CD4-positive, alpha-beta memory T cell (primary cell): ENCODE measurements at places on chromosomes 4 and X. TPM values are rescaled to one million over a fixed set of nuclear protein-coding genes. Genes with fewer than 3 reads are reported as not detected.

- H3K27ac ChIP-seq = no peak overlapping the region
- no peaks in the 10 kb centered on the region for H3K27me3 ChIP-seq
- H3K4me1 ChIP-seq = no peaks in the 10 kb centered on the region
- no peak overlapping the region for H3K4me3 ChIP-seq
Measured at GRCh38 chr4:19171832-19172231, 1079.9 kb upstream of the SLIT2 start.

- H3K4me3 ChIP-seq = no peak overlapping the region
- H3K36me3 ChIP-seq = no peaks in the 10 kb centered on the region
- no peaks in the 10 kb centered on the region for H3K27me3 ChIP-seq
- H3K4me1 ChIP-seq = no peaks in the 10 kb centered on the region
Measured at GRCh38 chr4:144799486-144799885, 153.5 kb downstream of the HHIP start.

Gene GPM6B
- not detected for total RNA-seq

DNA sequence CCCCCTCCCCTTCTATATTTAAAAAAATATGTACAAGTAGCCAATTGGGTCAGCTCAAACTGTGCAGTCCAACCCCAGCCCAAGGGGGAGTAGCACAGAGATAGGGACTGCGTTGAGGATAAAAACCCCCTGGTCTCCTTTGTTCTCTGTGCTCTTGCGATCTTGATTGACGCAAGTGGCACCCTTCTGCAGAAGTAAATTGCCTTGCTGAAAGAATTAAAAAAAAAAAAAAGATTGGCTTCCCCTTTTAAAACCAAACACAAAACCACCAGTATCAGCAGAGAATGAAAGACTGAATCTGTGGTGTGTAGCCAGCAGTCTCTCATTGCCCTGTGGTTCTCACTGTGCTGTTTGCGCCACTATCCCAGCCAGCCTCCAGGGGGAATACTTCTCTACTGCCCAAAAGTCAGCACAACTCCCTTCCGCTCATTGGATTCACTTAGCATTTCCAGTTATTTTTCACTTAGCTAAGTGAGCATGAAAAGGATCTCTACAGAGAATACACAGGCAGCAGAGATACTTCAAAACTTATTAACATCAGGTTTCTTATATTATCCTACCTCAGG, 29.7 kb downstream of the MANBA start:
- no peak overlapping the region for H3K27ac ChIP-seq
- H3K27me3 ChIP-seq = no peaks in the 10 kb centered on the region
- no peak overlapping the region for H3K4me3 ChIP-seq
- H3K36me3 ChIP-seq = no peaks in the 10 kb centered on the region
- H3K4me1 ChIP-seq = peaks cover 5% of the 10 kb centered on the region

DNA sequence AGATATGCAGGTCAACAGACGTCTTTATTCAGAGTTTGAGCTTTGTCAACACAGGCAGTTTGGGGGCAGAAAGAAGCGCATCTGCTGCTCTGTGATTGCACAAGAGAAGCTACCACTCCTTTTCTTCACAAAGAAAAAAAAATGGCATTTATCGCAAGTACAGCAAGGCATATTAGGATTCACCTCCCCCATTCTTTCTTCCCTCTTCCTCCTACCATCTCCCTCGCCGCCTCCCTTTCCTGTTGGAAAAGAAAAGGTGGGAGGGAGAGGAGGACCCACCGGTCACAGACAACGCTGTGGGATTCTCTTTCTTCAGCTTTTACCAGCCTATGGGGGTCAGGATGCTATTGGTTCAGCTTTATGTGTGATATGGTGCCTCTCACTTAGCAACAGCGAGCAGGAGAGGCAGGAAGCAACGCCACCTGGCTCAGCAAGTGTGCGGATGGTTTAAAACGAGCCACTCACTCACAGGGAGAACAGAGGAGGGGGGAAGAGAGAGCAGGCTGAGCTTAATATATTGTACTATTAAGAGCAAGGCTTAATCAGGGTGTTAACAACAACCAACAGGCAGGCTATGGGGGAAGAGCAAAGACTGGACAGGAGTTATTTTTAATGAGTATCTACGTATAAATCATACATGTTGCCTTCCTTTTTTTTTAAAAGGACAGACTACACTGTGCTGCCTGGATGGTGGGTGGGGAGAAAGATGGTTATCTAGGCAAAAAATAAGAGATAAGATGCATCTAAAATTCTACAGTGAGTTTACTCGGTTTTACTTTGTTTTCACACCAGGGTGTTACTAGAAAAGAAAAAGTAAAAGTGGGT, 104.7 kb downstream of the MAML3 start:
- H3K4me1 ChIP-seq = peaks cover 19% of the 10 kb centered on the region
- peak overlapping the region; percentile 17 for H3K4me3 ChIP-seq
- DNase-seq = peak; percentile 42
- no peaks in the 10 kb centered on the region for H3K27me3 ChIP-seq

GRCh38 chr4:35559559-35560365, 684.6 kb downstream of the ARAP2 start:
- no peaks in the 10 kb centered on the region for H3K27me3 ChIP-seq
- no peak for DNase-seq
- H3K4me3 ChIP-seq = no peak overlapping the region
- H3K36me3 ChIP-seq = no peaks in the 10 kb centered on the region
- no peaks in the 10 kb centered on the region for H3K4me1 ChIP-seq
- no peak overlapping the region for H3K27ac ChIP-seq

GRCh38 chrX:79623098-79623762, 256.1 kb upstream of the ITM2A start:
- H3K27me3 ChIP-seq = no peaks in the 10 kb centered on the region
- DNase-seq = no peak
- H3K36me3 ChIP-seq = no peaks in the 10 kb centered on the region
- H3K4me1 ChIP-seq = no peaks in the 10 kb centered on the region
- no peak overlapping the region for H3K27ac ChIP-seq
- no peak overlapping the region for H3K4me3 ChIP-seq

DNA sequence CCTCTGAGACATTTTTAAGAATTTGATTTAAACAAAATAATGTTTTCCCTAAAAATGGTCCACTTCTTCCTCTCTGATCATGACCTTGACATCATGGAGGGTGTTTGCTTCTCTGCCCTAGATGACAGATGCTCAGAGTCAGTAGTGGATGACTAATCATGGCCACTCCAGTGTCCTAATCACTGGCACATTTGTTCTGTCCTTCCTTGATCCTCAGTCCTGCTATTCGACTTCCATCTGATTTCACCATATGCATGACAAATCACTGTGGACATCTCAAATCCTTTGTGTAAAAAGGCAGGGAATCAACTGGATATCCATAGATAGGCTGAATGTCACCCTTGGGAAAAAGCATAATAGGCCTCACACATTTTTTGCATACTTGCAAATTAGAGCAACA, 9.0 kb downstream of the CRMP1 start:
- no peak for DNase-seq
- no peaks in the 10 kb centered on the region for H3K4me1 ChIP-seq
- no peak overlapping the region for H3K4me3 ChIP-seq
- peaks cover 8% of the 10 kb centered on the region for H3K27me3 ChIP-seq
- H3K27ac ChIP-seq = no peak overlapping the region

DNA sequence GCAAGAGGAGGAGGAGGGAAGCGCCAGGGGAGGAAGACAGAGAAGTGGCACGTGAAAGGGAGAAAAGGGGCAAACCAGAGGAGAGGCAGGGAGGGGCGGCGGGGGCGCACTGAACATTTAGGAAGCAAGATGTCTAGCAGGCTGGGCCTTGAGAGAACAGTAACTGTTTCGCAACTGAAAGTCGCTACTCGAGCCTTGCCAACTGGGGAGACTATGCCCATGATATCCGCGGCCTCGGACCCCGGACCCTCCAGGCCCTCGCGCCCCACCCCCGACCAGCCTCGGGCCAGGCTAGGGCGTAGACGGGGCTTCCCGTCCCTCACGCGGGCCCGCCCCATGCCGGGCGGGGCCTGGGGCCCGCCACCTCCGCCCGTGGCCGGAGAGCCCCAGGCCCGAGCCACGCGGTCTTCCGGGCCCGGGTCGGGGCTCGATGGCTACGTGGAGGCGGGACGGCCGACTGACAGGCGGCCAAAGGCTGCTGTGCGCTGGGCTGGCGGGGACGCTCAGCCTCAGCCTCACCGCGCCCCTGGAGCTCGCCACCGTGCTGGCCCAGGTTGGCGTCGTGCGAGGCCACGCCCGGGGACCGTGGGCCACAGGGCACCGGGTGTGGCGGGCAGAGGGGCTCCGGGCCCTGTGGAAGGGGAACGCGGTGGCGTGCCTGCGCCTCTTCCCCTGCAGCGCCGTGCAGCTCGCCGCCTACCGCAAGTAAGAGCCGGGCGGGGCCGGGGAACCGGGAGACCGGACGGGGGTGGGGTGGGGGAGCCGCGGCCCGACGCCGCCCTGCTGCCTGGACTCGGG, at the start of gene SLC25A43:
Gene SLC25A43 (plus strand): TSS at position 363 of the 798 bp plus-strand sequence. CDS start 68 bp downstream, at position 431.
- no peaks in the 10 kb centered on the region for H3K36me3 ChIP-seq
- peak within 1 kb of the TSS; percentile 47 for H3K27ac ChIP-seq
- peaks cover 9% of the 10 kb centered on the region for H3K4me1 ChIP-seq

DNA sequence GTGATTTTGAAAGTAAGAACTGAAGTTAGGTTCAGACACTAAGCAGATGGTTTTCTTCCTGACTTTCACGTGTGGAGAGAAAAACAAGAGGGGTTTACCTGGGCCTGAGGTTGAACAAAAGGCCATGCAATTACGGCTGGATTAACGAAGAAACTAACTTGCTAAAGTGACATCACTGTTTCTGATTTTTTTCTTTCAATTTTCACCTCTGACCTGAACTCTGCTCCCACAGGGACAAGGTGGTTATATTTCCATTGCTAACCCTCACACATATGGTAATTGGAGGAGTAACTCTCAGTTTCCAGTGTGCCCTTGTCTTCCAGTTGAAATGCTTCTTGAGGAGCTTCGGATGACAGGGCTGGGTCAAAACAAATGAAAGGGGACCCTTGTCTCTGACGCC, 38.0 kb downstream of the MSN start:
- DNase-seq = no peak
- H3K4me3 ChIP-seq = no peak overlapping the region
- H3K36me3 ChIP-seq = no peaks in the 10 kb centered on the region
- no peaks in the 10 kb centered on the region for H3K27me3 ChIP-seq

GRCh38 chrX:10157032-10157341, 212 bp downstream of the CLCN4 start:
- H3K4me1 ChIP-seq = no peaks in the 10 kb centered on the region
- H3K4me3 ChIP-seq = no peak overlapping the region
- H3K27me3 ChIP-seq = no peaks in the 10 kb centered on the region
- DNase-seq = no peak
- no peaks in the 10 kb centered on the region for H3K36me3 ChIP-seq
- no peak overlapping the region for H3K27ac ChIP-seq

Gene TMPRSS11F
- not detected for total RNA-seq

GRCh38 chr4:102608190-102608589, 107.0 kb downstream of the NFKB1 start:
- H3K4me1 ChIP-seq = peaks cover 77% of the 10 kb centered on the region
- DNase-seq = no peak
- H3K27ac ChIP-seq = no peak overlapping the region

DNA sequence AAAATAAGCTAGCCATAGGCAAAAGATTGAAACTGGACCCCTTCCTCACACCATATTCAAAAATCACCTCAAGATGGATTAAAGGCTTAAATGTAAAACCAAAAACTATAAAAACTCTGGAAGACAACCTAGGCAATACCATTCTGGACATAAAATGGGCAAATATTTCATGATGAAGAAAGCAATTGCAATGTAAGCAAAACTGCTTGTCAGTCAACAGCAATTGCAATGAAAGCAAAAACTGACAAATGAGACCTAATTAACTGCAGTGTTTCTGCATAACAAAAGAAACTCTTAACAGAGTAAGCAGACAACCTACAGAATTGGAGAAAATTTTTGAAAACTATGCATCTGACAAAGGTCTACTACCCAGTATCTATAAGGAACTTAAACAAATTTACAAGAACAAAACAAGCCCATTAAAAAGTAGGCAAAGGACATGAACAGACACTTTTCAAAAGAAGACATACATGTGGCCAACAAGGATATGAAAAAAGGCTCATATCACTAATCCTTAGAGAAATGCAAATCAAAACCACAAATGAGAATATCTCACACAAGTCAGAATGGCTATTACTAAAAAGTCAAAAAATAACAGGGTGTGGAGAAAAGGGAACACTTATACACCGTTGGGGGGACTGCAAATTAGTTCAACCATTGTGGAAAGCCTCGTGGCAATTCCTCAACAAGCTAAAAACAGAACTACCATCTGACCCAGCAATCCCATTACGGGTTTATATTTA, 46.7 kb downstream of the CFAP299 start:
- no peak for DNase-seq
- no peaks in the 10 kb centered on the region for H3K36me3 ChIP-seq
